ENCODE measurements at places on chromosomes 13 and 19. TPM values are rescaled to one million over a fixed set of nuclear protein-coding genes. Genes with fewer than 3 reads are reported as not detected.

The COL5A3 gene
- 0.05 TPM for total RNA-seq

The PNMA8B gene
- total RNA-seq: 2.3 TPM

The ZNF229 gene
- total RNA-seq: 1.5 TPM

The SIGLEC12 gene
- total RNA-seq: 0.21 TPM

The TIMM13 gene
- total RNA-seq: 35.4 TPM

The C2CD4C gene
- total RNA-seq: not detected

The GPR18 gene
- total RNA-seq: 21.1 TPM

The HCN2 gene
- 2.1 TPM for total RNA-seq

The ZNF17 gene
- total RNA-seq: 17.2 TPM

The RFPL4A gene
- not detected for total RNA-seq

The SCEL gene
- total RNA-seq: not detected

The RUBCNL gene
- total RNA-seq: 5.5 TPM

The CPT1C gene
- 6.0 TPM for total RNA-seq

The SBSN gene
- not detected for total RNA-seq

The KLHL1 gene
- total RNA-seq: not detected

The ZNF431 gene
- 36.8 TPM for total RNA-seq

The EPSTI1 gene
- 119 TPM for total RNA-seq

The TINCR gene
- 0.84 TPM for total RNA-seq

All from naive thymus-derived CD4-positive, alpha-beta T cell (primary cell).